ENCODE measurements at places on chromosomes 7 and 10. TPM values are rescaled to one million over a fixed set of nuclear protein-coding genes. Genes with fewer than 3 reads are reported as not detected.

DKK1 gene
- total RNA-seq: not detected

ASAH2 gene
- total RNA-seq: 4.5 TPM

VWDE gene
- total RNA-seq: 18.4 TPM

OR2A1 gene
- 0.39 TPM for total RNA-seq

TAS2R3 gene
- total RNA-seq: 1.2 TPM

FAM237B gene
- not detected for total RNA-seq

MYH16 gene
- not detected for total RNA-seq

SPDYE2B gene
- total RNA-seq: not detected

- no peak for DNase-seq
Observed at GRCh38 chr7:142750321-142750938, 1.2 kb downstream of the PRSS1 start.

- no peak for DNase-seq
Observed at GRCh38 chr10:48796713-48797245, 112.1 kb downstream of the WDFY4 start.

DNA sequence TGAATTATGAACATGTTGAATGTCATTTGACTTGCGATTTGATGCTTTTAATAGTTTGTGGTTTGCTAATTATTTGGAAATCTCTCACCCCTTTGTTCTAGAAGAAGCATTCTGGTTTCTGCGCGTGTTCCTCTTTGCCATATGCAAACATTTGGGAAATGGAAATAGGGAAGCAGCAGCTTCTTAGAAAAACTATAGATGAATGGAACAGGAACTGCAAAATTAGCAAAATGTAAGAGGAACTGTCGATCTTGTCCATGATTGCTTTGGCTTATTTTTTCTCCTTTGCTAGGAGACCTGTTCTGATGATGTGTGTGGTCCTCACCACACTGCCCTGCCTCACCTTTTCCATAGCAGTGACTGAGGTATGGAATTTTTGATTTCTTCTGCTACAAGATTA, 19.0 kb downstream of the TMEM236 start:
- no peak for DNase-seq

DNA sequence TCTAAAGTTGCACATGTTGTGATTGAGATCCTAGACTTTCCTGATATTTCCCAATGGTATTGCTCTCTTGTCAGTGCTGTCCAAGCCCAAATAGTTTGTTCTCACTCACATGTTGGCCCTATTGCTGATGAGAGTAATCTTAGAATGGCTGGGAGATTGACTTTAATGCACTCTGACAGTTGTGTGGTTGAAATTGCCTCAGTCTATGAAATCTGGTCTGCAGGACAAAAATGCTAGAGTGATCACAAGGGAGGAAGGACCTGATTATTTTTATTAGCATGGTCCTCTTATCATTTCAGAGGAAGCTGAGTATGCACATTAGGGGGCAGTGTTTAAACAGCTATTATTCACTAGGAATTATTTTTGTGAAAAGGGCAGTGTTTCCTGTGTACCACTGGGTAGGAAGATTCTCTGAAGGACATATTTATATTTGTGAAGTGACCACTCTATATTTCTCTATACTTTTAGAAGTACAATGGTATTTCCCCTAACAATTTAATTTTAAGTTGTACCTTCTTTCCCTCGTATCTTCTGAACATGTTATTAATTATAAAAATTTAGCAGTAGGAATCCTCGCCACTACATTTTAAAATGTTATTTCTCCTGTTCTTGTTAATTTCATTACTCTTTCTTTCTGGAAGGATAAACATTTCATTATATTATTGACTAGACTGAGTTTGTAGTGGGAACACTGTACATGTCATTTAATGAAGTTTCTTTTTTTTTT, 64.4 kb downstream of the SUGCT start:
- DNase-seq: no peak

DNA sequence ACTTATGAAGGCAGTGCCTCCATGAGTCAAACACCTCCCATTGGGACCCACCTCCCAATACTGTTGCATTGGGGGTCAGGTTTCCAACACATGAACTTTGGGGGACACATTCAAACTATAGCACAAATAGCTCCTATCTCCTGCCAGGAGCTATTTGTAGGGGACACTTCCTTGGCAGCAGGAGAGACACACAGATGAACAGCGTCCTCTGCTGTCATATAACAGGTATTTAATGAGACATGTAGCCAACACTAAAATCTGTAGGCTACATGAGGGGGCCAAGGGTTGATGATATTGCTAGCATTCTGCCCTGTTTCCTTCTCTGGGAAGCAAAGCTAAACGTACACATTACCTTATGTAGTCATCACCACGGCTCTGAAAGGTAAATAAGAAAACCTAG, 2.6 kb upstream of the GPR26 start:
- DNase-seq: no peak

DNA sequence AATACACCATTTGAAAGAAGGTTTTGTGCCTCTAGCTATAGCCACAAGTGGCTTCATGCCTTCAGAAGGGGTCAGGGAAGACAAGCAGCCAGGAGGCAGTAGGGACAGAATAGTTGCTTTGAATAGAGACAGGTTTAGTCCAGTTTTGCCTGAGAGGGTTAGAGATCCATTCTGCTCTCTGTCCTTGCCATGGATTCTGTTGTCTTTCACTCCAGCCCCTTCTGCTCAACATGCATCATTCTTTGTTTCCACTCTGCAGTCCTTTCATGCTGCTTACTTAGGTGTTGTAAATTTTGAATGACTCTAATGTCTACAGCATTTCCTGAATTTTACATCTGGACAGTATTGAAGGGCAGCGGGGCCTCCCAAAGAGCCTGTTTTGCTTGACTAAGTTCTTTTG, 60.3 kb downstream of the CNTNAP2 start:
- no peak for DNase-seq

GRCh38 chr7:28293527-28293835, 112.9 kb upstream of the JAZF1 start:
- no peak for DNase-seq

DNA sequence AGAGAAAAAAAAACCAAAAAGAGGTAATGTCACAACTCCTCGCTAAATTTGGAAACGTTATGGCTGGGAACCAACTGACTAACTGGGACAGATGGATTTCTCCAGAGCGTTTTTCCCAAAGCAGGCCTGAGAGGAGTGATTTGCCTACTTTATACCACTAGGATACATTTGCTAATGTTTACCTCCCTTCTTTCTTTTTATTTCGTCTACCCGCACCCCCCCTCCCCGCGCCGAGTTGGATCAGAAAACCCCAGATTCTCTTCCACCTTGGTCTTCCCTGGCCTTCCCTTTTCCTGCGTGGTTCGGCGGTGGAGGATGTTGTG, 7.2 kb downstream of the CPA2 start:
- no peak for DNase-seq

GRCh38 chr7:71896535-71896934, 515.6 kb downstream of the CALN1 start:
- no peak for DNase-seq

DNA sequence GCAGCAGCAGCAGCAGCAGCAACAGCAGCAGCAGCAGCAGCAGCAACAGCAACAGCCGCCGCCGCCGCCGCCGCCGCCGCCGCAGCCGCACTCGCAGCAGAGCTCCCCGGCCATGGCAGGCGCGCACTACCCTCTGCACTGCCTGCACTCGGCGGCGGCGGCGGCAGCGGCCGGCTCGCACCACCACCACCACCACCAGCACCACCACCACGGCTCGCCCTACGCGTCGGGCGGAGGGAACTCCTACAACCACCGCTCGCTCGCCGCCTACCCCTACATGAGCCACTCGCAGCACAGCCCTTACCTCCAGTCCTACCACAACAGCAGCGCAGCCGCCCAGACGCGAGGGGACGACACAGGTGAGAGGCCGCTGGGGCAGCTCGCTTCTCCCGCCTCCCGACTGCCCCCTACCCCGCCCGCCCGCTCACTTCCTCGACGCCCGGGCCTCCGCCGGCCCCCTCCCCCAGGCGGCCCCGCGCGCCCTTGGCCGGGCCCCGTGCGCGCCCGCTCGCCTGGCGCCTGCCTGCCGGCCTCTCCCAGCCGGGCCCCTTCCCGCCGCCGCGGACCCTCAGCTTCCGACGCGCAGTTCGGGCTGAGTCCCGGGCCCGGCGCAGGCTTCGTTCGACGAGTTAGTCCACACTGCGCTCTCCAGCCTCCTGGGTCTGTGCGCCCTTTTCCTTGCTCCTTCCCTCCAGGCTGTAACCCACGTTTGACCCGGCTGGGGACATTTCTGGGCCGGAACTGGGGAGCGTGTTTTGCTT, 882 bp downstream of the DLX6 start:
- peak; percentile 52 for DNase-seq

DNA sequence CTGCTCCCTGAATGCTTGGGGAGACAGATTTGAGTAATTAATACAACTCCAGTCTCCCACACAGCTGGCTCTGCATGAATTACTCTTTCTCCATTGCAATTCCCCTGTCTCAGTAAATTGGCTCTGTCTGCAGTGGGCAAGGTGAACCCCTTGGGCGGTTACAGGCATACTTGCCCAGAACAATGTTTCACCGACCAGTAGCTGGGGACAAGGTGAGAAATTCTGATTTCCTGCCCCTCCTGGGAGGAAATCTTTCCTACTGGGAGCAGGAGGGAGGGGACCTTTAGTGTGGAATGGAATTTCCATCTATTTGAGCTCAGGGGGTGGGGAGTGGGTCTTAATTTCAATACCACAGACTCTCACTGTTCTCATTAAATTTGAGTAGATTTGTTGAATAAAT, 42.2 kb upstream of the FZD9 start:
- no peak for DNase-seq

DNA sequence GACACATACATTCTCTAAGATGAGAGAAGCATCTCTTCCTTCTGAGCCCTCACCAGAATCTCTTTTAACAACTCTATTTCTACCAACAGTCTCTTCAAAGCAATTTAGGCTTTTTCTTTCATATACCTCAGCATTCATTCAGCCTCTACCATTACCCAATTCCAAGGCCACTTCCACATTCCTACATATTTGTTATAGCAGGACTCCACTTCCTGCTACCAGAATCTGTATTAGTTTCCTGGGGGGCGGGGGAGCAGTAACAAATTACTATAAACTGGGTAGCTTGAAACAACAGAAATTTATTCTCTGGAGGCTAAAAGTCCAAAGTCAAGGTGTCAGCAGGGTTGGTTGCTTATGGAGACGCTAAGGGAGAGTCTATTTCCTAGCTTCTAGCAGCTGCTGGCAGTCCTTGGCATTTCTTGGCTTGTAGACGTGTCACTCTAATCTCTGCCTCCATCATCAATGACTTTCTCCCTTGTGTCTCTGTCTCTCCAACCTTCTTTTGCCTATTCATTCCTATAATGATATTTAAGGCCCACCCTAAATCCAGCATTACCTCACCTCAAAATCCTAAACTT, 7.4 kb downstream of the PRPS1L1 start:
- no peak for DNase-seq

GRCh38 chr7:44471850-44472249, 18.6 kb downstream of the NUDCD3 start:
- no peak for DNase-seq

- DNase-seq: no peak
Observed at GRCh38 chr7:91685544-91685943, 195.0 kb downstream of the MTERF1 start.
